Hematopoietic multipotent progenitor cell treated with erythropoietin and hydrocortisone succinate and interleukin-3 and kit ligand, for 8 days (in vitro differentiated cells): ENCODE measurements at places on chromosomes 3 and 15.

- DNase-seq: no peak
Observed at GRCh38 chr15:76158226-76158625, 98.4 kb downstream of the TMEM266 start.

GRCh38 chr3:43695863-43696262 lies 5.1 kb downstream of the ABHD5 start:
- DNase-seq: no peak

GRCh38 chr15:57551715-57552677 lies 39.7 kb upstream of the MYZAP start:
- DNase-seq: no peak

- DNase-seq: peak; percentile 44
Observed at GRCh38 chr3:120022729-120023128, 71.5 kb downstream of the GSK3B start.

GRCh38 chr3:126797563-126797962 lies 93.5 kb downstream of the CHCHD6 start:
- DNase-seq: no peak

DNA sequence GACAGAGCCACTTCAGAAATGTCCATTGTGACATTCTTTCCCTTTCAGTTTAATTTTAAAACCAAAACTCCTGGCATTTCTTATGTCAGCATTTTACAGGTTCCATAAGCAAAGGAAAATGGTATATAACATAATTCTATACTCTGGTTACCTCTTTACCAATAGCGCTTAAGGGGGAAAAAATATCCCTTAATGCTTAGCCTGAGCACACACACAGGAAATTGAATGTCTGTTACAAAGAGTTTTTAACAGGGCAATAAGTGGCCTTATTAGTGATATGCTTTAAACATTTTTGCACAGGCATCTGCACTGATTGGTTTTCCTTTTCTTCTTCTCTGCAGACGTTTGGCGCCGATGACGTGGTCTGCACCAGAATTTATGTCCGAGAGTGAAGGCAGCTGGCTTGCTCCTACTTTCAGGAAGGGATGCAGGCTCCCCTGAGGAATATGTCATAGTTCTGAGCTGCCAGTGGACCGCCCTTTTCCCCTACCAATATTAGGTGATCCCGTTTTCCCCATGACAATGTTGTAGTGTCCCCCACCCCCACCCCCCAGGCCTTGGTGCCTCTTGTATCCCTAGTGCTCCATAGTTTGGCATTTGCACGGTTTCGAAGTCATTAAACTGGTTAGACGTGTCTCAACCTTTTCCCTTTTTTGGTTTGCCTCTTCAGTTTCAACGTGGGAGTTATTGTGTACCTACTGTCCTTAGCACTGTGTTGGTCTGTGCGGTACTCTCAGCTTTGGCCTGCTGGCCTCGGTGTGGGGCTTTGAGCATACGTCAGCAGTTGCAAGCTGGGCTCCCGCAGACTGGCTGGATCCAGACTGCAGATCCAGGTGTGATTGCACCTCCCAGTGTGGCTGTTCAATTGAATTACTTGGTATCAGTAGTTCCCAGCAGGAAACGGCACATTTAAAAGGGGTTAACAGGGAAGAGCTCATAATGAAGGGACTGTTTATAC lies 7.7 kb downstream of the CRABP1 start:
- DNase-seq: no peak

DNA sequence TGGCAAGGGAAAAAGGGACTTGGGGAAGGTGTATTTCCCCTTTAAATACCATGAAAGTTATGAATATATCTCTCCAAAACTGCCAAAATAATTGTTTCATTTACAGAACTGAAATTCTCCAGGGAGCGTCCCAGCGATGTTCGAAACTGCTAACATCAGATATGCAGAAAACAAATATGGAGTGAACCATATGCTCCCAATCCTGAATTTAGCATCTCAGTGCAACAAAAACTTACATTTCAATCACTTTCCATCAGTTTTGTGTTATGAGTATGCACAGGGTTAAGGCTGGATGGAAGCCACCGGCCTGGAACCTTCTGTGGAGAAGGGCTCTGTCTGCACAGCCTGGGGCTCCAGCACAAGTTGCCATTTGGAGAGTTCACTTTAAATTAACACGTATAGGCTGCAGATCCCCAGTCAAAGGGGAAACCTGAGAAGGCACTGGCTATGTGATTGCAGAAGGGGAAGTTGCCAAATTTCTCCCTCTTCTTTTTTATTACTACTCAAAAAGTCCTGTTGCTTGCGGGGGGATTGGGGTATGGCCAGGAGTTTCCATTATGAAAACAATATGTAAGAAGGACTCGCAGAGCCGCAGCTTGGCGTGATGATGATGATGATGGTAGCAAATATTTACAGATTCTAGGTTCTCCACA lies 56.9 kb upstream of the FOXP1 start:
- no peak for DNase-seq
